Activated CD8-positive, alpha-beta T cell treated with anti-CD3 and anti-CD28 coated beads for 36 hours (primary cell): ENCODE measurements at places on chromosomes 3 and 15. TPM values are rescaled to one million over a fixed set of nuclear protein-coding genes. Genes with fewer than 3 reads are reported as not detected.

- DNase-seq, result no peak
These were observed 103.0 kb downstream of the ETFA start for GRCh38 chr15:76208084-76208785.

DNA sequence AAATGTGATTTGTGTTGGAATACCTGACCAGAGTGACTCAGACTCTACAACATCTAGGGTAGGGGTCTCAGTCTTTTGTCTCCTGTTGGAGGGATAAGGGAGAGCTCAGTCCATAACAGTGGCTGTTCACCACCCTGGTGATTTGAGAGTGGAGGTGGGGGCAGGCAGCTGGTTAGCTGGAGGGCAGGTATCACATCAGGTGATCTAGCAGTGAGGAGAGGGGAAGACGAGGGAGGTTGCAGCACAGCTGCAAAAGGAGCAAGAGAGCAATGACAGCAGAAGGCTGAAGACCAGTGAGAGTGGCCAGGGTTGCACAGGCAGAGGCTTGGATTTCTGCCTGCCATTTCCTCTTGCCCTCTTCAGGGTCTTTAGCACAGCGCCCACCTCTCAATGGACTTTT is 38.4 kb downstream of the PLCL2 start:
- DNase-seq, result no peak

DNA sequence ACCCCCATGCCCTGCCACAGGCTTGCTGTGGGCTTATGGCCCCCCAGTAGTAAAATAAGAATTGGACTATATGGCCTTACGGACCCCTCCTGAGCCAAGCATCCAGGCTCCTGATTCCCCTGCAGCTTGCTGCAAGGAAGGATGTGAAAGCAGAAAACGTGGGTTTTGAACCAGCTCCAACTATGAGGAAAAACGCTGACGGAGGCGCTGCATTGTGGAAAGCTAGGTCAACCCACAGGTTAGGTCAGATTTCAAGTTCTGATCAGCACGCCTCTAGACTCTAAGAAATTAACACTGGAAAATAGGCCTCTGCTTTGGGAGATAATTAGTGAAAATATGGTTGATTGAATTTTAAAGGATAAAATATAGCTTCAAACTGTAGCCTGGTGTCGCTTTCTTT is 195.4 kb upstream of the HES1 start:
- no peak for DNase-seq

- no peak for DNase-seq
These were observed 115.8 kb downstream of the LRIG1 start for GRCh38 chr3:66385066-66385465.

DNA sequence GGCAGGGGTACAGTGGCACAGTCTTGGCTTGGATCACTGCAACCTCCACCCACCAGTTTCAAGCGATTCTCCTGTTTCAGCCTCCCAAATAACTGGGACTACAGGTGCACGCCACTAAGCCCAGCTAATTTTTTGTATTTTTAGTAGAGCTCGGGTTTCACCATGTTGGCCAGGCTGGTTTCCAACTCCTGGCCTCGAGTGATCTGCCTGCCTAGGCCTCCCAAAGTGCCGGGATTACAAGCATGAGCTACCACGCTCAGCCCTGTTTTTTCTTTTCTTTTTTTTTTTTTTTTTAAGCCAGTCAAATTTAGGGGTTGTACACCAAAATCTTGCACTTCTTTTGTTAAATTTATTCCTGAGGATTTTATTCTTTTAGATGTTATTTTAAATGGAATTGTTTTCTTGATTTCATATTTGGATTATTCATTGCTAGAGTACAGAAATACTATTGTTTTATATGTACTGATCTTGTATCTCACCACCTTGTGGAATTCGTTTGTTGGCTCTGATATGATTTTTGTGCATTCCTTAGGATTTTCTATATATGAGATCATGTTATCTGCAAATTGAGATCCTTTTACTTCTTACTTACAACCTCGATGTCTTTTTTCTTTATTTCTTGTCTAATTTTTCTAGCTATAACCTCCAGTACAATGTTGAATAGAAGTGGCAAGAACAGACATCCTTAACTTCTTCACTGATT is 65.6 kb downstream of the ZNF609 start:
- no peak for DNase-seq

GRCh38 chr15:65929573-65929972 is 60.3 kb downstream of the RAB11A start:
- no peak for DNase-seq

DNA sequence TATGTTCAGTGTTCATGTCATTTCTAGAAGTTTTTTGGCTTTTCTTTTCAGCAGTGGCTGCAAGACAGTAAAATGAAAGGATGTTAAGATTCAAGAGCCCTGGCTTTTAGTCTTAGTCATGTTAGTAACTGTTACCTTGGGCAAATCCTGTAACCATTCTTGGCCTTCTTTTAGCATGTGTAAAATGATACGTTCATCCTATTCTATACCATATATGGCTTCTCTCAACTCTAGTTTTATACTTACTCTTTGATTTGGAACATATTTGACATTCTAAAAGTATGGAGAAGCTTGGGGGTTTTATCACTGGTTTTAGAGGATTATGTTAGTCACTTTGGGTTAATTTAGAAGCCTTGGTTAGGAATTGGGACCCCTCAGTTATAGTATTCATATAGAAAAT is 20.1 kb downstream of the GTF2E1 start:
- no peak for DNase-seq

The LMOD3 gene
- not detected for total RNA-seq

The PARP6 gene
- total RNA-seq, result 48.7 TPM

The TMEM108 gene
- total RNA-seq, result not detected
